ENCODE measurements at places on chromosomes 7 and 10.

DNA sequence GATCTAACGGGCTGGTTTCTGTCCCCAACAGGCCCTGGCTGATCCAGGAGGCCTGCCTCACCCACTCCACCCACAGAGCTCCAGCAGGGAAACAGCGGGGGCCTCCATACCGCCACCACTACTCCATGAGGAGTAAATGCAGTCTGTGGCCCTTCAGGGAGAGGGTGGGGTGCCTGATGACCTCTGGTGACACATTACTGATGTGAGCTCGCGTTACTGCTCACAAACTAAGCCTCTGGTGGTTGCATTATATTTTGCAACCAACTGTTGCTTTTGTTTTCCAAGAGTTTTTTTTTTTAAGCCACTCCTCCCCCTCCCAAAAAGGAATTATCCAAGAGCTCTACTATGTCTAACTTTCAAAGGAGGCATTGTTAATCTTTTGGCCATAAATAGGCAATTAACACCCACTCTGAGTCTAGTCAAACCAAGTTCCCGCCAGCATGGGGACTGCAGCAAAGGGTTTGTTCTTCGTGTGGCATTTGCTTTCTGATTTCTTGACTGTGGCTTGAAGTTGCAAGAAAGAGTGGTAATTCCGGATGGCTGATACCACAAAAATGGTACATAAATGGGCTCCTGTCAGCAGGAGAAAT, 72.6 kb downstream of the FAM53B start:
- DNase-seq, result peak; percentile 33

DNA sequence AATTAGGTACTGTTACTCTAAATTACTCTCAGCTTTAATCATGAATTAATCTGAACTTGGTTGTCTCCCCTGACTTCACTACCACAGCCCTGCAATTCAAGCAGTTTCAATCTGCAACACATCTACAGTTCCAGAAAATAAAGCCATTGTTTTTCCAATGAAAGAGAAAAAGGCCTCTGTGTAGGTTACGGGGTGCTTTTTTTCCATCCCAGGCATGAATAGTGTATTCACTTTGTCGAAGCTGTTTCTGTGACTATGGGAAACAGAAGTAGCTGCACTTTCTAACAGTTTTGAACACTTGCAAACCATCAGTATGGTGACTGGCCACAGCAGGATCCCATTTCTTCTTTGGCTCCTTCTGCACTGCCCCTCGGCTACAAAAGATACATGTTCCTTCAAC, 460.2 kb downstream of the GRM8 start:
- no peak for DNase-seq

- DNase-seq, result peak; percentile 24
Observed at GRCh38 chr10:85542152-85542551, 824.4 kb downstream of the GRID1 start.

DNA sequence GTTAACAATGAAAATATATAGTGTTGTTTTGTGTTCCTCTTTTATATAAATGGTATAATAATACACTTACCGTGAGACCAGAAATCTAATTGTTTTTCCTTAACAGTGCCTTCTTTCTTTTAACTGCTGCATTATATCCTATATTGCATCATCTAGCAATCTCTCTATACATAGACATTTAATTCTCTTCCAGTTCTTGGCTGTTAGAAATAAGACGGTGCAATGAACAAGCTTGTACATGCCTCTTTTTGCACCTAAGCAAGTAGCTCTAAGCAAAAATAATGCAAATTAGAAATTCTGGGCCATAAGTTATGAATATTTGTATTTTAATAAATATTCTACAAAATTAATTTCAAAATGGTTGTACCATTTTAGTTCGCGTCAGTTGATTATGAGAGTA, 55.9 kb upstream of the AHR start:
- DNase-seq, result no peak

DNA sequence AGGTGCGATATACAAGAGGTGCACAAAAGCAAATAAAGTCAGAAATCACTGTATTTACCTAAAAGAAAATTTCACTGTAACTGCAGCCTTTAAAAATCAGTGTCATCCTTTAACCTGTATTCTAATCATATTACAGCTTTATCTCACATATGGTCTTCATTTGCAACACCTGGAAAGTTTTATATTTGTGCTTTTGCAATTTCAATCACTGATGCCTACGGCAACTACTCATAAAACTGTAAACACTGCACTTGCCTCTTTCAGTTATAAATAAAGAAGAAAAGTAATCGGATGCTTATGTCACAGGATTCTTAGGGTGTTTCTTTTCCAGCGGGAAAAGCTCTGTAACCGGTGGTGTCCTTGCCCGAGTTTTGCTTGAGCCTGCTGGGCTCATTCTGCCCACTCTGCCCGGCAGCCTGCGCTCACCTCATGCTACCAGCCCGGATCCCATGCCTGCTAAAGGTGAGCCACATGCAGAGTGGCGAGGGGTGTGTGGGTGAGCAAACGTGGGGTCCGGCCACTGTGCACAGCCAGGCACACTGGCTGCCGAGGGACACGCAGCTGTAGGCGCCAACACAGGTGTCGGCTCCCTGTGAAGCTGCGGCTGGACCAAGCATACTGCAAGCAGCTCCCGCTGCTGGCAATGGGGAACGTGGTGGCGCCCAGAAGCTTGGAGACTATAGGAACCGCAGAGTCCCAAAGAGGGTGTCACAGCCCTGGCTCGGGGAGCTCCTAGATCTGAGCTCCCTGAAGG, 56.3 kb upstream of the ABCB5 start:
- no peak for DNase-seq

DNA sequence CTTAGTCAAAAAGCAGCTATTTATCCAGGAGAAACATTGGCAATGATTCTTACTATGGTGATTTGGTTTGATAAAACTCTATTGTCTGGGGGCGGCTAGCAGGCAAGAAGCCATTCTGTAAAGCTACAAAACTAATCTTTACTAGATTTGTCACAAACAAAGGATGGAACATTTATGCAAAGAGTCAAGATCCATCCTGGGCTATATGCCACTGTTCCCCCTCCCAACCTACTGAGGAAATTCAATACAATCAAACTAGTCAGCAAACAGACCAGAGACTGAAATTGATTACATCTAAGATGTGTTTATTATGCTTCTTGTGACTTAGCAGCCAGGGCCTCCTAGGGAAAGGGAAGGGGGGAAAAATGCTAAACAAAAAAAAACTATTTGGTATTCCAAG, 397.6 kb downstream of the GPAM start:
- DNase-seq, result no peak

GRCh38 chr10:43202657-43203447, 64.0 kb downstream of the RASGEF1A start:
- DNase-seq, result no peak

- DNase-seq, result no peak
Observed at GRCh38 chr10:61464461-61465170, 11.4 kb upstream of the TMEM26 start.

DNA sequence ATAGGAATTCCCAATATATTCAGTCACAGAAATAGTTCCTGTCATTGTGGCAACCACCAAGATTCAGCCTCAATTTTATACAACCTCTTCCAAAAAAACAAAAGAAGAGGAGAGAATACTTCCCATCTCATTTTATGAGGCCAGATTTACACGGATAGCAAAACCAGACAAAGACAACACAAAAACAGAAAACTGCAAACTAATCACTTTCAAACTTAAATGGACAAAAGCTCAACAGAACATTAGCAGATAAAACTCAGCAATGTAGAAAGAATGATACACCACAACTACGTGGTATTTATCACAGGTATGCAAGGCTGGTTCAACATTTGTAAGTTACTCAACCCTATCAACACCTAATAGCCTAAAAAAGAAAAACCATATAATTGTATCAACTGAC, 22.0 kb downstream of the PEX1 start:
- no peak for DNase-seq

- no peak for DNase-seq
Observed at GRCh38 chr10:3455385-3456334, 283.1 kb upstream of the PITRM1 start.

DNA sequence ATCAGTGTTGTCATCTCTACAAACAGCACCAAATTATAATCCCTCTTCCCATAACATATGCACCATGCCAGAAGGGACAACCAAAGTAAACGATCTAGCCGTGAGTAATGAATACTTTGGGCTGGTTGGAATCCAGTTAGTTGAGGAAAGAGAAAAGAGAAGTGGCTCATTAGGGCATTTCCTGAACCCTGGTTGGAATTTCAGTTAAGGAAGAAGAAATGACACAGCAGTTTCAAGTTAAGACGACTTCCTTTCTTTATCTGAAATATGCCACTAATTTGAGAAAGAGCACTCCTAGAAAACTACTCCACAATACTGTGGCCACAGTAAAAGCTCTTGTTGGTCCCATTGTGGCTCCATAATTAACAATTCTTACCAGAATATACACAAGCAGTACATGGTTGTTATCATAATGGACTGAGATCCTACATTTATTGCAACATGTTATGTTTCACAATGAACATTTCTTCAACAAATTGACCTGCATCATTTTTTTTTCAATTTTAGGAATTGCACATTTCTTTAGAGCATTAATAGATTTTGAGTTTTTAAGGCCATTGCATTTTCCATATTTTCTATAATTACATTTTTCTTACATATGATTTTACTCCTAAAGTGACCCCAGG, at the start of gene TFEC:
TSS of gene TFEC (minus strand) at position 113 of the 626 bp plus-strand sequence. CDS start 46,322 bp downstream, outside the sequence.
- no peak for DNase-seq

GRCh38 chr7:77734659-77735421, 38.6 kb downstream of the RSBN1L start:
- DNase-seq, result no peak

DNA sequence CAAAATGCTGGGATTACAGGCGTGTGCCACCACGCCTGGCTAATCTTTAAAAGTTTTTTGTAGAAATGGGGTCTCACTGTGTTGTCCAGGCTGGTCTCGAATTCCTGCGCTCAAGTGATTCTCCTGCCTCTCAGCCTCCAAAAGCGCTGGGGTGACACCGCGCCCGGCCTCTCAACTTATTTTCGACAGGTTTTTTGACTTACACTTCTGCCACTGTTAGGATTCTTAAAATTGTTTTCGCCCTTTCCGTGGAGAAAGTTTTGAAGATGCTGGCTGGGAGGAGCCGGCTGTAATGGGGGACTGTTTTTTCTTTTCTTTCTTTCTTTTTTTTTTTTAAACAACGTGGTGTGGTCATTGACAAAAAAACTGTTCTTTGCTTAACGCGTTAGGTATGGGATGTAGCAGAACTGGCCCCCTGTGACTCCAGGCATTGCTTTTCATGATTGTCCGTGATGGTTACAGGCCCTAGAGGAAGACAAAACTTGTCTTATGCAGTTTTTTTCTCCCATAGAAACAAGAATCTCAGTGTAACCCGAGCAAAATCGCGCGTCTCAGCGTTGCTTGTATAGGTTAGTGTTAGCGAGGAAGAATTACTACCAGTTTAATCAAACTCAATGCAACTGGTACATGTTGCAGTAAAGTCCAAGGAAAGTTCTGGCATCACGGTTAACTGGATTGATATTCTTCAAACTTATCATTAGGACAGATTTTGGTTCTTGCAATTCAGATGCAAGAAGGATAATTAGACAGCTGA, 72.2 kb downstream of the DAGLB start:
- DNase-seq, result no peak

- DNase-seq, result no peak
Observed at GRCh38 chr7:148772297-148773089, 73.8 kb downstream of the CUL1 start.

- DNase-seq, result no peak
Observed at GRCh38 chr7:1329966-1330800, 97.5 kb downstream of the UNCX start.

DNA sequence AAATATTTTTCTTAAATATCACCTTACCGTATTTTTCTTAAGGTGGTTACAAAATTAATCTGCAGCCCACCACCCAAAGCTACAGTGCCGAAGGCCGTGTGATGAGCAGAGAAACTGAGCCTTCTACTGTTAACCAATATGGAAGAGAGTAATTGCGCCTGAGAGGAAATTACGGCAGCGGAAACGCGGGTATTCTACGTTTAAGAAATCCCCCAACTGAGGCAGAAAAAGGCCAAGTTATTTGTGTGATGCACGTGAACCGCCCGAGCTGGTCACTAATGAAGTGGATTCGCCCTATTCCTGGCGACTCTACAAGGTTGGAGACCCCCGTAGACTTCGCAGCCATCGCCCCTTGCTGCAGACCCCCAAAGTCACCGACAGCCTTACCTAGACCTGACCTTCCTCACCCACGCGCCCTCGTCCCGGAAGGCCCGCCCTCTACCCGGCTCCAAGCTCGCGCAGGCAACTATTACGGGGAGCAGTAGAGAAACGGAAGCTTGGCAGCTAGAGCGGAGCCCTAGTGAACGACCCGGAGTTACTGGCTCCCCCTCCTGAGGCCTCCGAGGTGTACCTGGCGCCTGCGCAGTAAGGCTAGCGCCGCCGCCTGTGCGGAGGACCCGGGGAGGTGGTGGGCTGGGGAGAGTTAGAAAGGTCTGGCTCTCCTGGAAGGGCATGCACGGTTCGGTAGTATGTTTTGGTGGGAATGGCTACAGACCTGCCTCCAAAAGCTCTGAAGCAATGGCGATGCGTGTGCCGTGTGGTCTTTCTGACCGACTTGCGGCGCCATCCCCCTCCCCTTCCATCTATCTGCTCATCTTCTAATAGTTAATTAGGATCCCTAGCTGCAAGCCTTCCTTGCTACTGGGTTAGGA, at the start of gene MRPS33:
TSS of gene MRPS33 (minus strand) at position 429 of the 872 bp plus-strand sequence. CDS start 4,319 bp downstream, outside the sequence.
- DNase-seq, result peak; percentile 83

DNA sequence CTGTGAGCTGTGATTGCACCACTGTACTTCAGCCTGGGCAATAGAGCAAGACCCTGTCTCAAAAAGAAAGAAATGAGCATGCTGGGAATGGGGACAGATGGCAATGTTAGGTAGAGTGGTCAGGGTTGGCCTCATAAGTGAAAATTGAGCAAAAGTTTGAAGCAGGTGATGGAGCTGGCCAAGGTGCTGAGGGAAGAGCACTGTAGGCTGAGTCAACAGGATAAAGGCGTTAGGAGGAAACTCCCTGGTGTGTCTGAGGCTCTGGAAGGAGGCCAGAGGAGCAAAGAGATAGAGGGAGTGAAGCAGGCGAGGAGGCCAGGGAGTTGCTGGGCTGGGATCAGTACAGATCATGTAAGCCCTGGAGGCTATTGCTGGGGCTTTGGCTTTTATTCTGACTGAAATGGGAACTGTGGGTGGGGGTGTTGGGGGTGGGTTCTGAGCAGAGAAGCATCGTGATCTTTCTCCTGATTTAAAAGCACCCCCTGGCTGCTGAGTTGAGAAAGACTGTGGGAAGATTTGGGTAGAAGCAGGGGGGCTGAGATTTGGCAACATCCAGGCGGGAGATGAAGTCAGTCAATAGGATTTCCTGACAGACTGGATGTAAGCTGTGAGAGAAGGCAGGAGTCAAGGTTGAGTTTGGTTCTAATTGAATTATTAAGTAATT, 52.5 kb upstream of the VKORC1L1 start:
- no peak for DNase-seq

DNA sequence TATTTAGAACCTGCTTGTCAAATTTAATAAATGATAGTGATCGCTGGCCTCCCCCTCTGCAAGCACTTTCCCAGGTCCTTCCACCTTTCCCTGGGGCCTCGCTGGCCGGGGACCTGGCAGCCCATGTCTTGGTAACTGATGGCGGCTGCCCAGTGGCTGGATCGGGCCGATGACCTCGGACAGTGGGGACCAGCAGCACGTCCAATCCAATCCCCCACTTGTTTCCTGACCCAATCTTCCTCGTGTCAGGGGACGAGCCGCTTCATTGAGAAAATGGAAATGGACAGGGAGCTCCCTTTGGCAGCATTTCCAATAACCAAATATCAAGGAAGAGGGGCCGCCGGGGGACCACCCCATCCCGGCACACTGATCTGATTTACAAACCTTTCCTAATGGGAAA, 17.2 kb downstream of the EBF3 start:
- no peak for DNase-seq

GRCh38 chr10:94006591-94007550, 13.1 kb downstream of the PLCE1 start:
- DNase-seq, result no peak

All from NCI-H510A (cell line).